ENCODE measurements at places on chromosomes 12 and 14. TPM values are rescaled to one million over a fixed set of nuclear protein-coding genes. Genes with fewer than 3 reads are reported as not detected.

GRCh38 chr12:30967026-30967425, 40.5 kb downstream of the TSPAN11 start:
- no peak overlapping the region for H3K4me3 ChIP-seq
- H3K4me1 ChIP-seq = peaks cover 12% of the 10 kb centered on the region
- no peaks in the 10 kb centered on the region for H3K27me3 ChIP-seq
- no peak for DNase-seq
- H3K36me3 ChIP-seq = no peaks in the 10 kb centered on the region

TNFRSF1A gene
- total RNA-seq = 32.4 TPM

- no peak overlapping the region for H3K4me3 ChIP-seq
- H3K27me3 ChIP-seq = no peaks in the 10 kb centered on the region
- no peak for DNase-seq
- H3K36me3 ChIP-seq = no peaks in the 10 kb centered on the region
- H3K4me1 ChIP-seq = no peaks in the 10 kb centered on the region
- H3K27ac ChIP-seq = no peak overlapping the region
These were observed 4.9 kb downstream of the OR6C2 start for GRCh38 chr12:55448825-55449224.

- H3K4me3 ChIP-seq = no peak overlapping the region
- peaks cover 14% of the 10 kb centered on the region for H3K4me1 ChIP-seq
- H3K27me3 ChIP-seq = no peaks in the 10 kb centered on the region
- H3K36me3 ChIP-seq = no peaks in the 10 kb centered on the region
These were observed 61.0 kb downstream of the CPM start for GRCh38 chr12:68871921-68872320.

DNA sequence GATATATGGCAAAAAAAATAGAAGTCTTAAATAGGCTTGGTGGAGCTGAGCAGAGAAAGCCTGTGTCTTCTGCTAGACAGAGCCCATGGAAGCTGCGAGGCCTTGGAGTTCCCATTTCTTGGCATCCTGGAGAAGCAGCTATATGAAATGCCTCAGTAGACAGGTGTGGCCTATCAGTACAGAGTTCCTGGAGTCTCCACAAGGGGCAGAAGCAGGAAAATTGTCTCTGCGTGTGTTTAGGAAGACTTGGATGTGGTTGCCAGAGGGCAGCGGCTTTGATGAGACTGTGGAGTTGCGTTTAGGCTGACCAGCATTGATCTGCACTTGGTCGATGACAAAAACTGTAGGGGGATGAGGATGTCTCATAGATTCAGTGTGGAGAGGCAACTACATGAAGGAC, 334.5 kb upstream of the SEL1L start:
- peak; percentile 28 for DNase-seq
- H3K4me1 ChIP-seq = peaks cover 13% of the 10 kb centered on the region
- no peak overlapping the region for H3K4me3 ChIP-seq
- H3K27ac ChIP-seq = no peak overlapping the region
- H3K27me3 ChIP-seq = no peaks in the 10 kb centered on the region
- H3K36me3 ChIP-seq = no peaks in the 10 kb centered on the region

DNA sequence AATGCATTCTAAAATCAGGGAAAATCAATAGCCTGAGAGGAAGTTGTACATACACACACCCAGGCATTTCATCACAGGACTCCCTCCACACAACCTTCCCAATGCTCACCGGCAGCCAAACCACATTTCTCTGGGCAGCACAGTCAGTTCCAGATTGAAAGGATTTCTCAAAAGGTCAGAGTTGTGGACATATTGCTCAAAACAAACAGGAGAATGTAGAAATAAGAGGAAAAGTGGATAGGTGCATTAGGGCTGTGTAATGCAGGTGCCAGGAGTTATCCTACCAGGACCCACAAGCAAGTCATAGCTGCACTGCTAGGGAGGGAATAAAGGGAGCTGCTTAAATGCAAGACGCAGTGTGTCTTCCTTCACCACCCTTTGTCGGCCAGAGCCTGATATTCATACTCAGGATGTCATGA, 62.9 kb downstream of the GCH1 start:
- H3K4me3 ChIP-seq = no peak overlapping the region
- no peak overlapping the region for H3K27ac ChIP-seq
- H3K36me3 ChIP-seq = peaks cover 5% of the 10 kb centered on the region
- DNase-seq = no peak
- H3K4me1 ChIP-seq = 0 out of 2 replicates have a peak, but pooled peaks cover 6% of the 10 kb centered on the region
- no peaks in the 10 kb centered on the region for H3K27me3 ChIP-seq

GRCh38 chr14:89638891-89639290, 221.9 kb upstream of the FOXN3 start:
- peaks cover 12% of the 10 kb centered on the region for H3K4me1 ChIP-seq
- no peak for DNase-seq
- no peak overlapping the region for H3K4me3 ChIP-seq
- H3K36me3 ChIP-seq = peaks cover 5% of the 10 kb centered on the region

EXOC3L4 gene
- 0.30 TPM for total RNA-seq

DNA sequence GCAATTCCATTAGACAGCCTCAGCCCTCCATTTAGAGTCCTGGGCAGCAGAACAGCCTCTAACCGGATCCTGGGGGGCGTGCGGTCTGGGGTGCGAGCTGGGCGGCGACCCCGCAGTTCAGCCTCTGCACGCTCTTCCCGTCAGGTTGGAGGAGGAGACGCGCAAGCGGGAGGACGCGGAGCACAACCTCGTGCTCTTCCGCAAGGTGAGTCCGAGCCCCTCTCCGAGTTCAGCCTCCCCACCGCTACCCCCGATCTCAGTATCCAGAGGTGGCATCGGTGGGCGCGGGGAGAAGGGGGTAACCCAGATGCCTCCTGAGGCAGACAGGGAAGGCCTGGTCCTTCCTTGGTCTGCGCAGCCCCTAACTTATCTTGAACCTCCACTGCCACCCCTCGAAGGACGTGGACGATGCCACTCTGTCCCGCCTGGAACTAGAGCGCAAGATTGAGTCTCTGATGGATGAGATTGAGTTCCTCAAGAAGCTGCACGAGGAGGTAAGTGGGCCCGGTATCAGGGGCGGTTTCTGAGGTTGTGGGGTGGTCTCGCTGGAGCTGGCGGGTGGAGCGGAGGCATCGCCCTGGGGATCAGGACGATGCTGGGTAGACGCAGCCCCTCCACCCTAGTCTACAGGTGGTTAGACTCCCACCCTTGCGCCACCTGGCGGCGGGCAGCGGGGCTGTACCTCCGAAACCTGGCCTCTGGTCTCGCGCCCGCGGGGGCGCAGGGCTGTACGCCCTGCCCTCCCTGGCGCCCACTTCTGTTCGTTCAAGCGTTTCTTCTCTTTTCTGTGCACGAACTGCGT, 1.3 kb downstream of the PRPH start:
- peaks cover 30% of the 10 kb centered on the region for H3K4me1 ChIP-seq
- H3K27me3 ChIP-seq = peaks cover 91% of the 10 kb centered on the region
- H3K4me3 ChIP-seq = peak overlapping the region; percentile 67
- no peak overlapping the region for H3K27ac ChIP-seq

GRCh38 chr12:112967858-112968257, 10.5 kb upstream of the OAS2 start:
- no peak for DNase-seq
- H3K27me3 ChIP-seq = no peaks in the 10 kb centered on the region
- H3K4me1 ChIP-seq = no peaks in the 10 kb centered on the region

- H3K27ac ChIP-seq = no peak overlapping the region
- no peak for DNase-seq
- H3K4me1 ChIP-seq = peaks cover 54% of the 10 kb centered on the region
- H3K27me3 ChIP-seq = no peaks in the 10 kb centered on the region
- no peaks in the 10 kb centered on the region for H3K36me3 ChIP-seq
These were observed 185.2 kb upstream of the SLC38A2 start for GRCh38 chr12:46557539-46558373.

- peaks cover 9% of the 10 kb centered on the region for H3K4me1 ChIP-seq
- no peaks in the 10 kb centered on the region for H3K27me3 ChIP-seq
- H3K27ac ChIP-seq = no peak overlapping the region
- DNase-seq = no peak
- no peak overlapping the region for H3K4me3 ChIP-seq
These were observed 75.9 kb upstream of the AMIGO2 start for GRCh38 chr12:47155457-47156166.

EIF2S1 gene
- total RNA-seq = 123 TPM

DNA sequence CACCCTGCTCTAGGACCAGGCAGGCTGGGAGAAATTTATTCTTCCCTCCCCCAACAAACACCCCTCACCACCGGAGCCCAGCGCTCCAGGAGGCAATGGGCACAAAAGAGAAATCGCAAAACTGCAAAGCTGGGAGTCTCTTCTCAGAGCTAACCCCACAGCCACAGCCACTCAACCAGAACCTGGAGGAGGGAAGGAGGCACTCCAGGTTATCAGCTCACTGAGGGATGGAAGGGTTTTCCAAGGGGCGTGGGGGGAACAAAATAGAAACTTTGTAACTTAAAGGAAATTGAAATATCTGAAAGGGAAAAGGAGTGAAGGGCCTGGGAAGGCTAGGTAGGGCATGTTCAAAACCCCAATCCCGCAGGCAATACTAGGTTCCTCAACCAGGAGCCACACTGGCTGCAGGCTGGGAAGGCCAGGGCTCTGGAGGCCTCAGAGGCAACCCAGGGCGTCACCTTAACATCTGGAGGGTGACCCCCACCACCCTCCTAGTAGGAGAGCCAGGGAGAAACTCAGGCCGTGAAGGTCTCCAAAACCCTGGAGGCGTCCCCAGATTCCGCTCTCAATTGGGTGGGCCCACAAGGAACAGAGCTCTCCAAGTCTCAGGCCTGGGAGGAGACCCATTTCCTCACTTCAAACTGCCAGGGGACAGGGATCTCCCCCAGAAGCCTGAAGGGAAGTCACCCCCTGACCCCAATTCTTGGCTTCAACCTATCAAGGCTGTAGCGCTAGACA, 3.2 kb downstream of the KDM2B start:
- H3K27me3 ChIP-seq = no peaks in the 10 kb centered on the region
- DNase-seq = no peak
- peaks cover 39% of the 10 kb centered on the region for H3K4me1 ChIP-seq
- H3K27ac ChIP-seq = peak overlapping the region; percentile 99
- H3K4me3 ChIP-seq = peak overlapping the region; percentile 84
- H3K36me3 ChIP-seq = peaks cover 34% of the 10 kb centered on the region

RNF212B gene
- 0.46 TPM for total RNA-seq

DNA sequence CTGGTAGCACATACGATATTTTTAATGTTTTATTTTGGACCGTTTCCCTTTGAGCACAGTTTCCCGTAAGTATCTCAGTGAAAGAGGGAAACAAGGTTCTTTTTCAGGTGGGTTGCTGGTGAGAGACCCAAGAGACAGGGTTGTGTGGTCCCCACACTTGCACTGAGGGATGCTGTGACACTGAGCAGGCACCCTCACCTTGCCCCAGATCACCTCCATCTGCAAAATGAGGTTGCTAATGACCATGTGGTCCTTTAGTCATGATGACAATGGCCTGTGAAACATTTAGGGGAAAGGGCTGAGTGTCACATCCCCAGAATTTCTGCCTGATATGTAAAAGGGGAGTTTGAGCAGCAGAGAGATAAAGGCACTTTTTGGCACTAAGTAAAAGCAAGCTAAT, 4.3 kb downstream of the CCND2 start:
- H3K27me3 ChIP-seq = peaks cover 5% of the 10 kb centered on the region
- H3K36me3 ChIP-seq = peaks cover 76% of the 10 kb centered on the region
- DNase-seq = no peak
- peak overlapping the region; percentile 85 for H3K27ac ChIP-seq
- peaks cover 66% of the 10 kb centered on the region for H3K4me1 ChIP-seq
- H3K4me3 ChIP-seq = peak overlapping the region; percentile 42

MEG3 gene
- total RNA-seq = 534 TPM

APEX1 gene
- 308 TPM for total RNA-seq

GLIPR1L1 gene
- total RNA-seq = 0.69 TPM

GRCh38 chr14:78848234-78848820, 678.2 kb downstream of the NRXN3 start:
- H3K4me1 ChIP-seq = peaks cover 39% of the 10 kb centered on the region
- H3K27me3 ChIP-seq = no peaks in the 10 kb centered on the region
- peak; percentile 69 for DNase-seq
- peak overlapping the region; percentile 7 for H3K27ac ChIP-seq
- peaks cover 7% of the 10 kb centered on the region for H3K36me3 ChIP-seq
- H3K4me3 ChIP-seq = no peak overlapping the region

DUSP6 gene
- 136 TPM for total RNA-seq

DNA sequence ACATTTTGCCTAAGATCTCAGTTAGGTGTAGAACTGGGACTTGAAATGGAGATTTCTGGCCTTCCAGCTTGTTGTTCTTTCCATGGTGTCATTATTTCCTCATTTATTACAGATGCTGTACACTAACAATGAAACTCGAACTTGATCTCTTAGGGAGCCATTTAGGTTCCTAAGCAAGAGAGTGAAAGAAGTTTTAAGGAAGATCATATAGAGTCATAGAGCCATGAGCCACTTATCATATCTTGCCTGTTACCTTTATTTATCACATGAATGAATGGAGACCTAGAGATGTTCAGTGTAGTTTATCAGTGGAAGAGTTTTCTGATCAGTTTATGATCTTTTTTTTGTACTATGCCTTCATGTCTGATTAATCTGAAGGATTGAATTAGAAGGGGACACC, 9.9 kb downstream of the HELB start:
- H3K36me3 ChIP-seq = peaks cover 19% of the 10 kb centered on the region
- H3K27me3 ChIP-seq = no peaks in the 10 kb centered on the region
- DNase-seq = no peak
- no peak overlapping the region for H3K27ac ChIP-seq
- no peaks in the 10 kb centered on the region for H3K4me1 ChIP-seq

DNA sequence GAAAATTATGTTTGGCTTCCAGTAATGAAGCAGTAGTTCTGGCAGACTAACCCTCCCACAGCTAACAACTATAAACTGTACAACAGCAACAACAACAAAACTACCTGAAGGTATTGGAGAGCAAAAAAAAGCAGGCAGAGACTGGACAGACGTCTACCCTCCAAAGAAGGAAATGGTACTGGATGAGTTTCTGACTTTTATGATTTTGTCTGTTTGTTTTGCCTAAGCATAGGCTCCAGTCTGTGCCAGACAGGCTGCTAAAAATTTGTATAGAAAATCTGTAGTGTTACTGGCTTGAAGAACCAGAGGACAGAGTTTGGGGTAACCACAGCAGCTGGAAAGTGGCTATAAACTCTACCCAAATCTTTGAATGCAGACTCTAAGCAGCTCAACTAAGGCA, 131.3 kb downstream of the SLC25A47 start:
- no peak for DNase-seq
- H3K27me3 ChIP-seq = no peaks in the 10 kb centered on the region
- peak overlapping the region; percentile 45 for H3K27ac ChIP-seq
- peaks cover 23% of the 10 kb centered on the region for H3K4me1 ChIP-seq
- H3K4me3 ChIP-seq = no peak overlapping the region

SRRM4 gene
- total RNA-seq = 0.96 TPM

DNA sequence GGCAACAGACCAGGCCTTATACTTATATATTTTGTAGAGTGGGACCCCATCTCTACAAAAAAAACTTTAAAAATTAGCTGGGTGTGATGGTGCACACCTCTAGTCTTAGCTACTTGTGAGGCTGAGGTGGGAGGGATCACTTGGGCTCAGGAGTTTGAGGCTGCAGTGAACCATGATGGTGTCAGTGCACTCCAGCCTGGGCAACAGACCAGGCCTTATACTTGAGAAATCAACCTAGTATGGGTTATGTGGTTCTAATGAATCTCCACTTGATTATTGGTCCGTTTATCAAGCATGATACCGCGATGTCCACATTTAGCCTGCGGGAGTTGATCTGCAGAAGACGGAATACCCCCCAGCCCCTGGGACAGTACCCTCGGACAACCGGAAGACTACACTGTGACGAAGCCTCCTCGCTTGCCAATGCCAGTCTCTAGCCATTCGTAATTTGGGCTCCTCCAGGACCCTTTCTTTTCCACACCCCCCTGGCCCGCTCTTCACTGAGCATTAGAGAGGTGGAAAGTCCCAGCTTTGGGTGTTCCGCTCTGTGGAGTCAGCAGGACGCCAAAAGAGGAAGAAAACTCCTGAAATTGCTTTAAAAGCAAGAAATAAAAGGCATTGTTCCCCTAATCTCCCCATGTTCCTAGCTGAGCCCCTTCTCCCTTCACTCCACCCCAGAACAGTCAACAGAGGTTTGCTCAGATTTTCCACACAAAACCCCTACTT, 19.4 kb downstream of the LTBP2 start:
- no peaks in the 10 kb centered on the region for H3K36me3 ChIP-seq
- H3K27me3 ChIP-seq = no peaks in the 10 kb centered on the region
- H3K27ac ChIP-seq = no peak overlapping the region
- no peak overlapping the region for H3K4me3 ChIP-seq

All from WTC11 (cell line).